Smooth muscle cell of the pulmonary artery (primary cell): ENCODE measurements at places on chromosomes 7 and 10. TPM values are rescaled to one million over a fixed set of nuclear protein-coding genes. Genes with fewer than 3 reads are reported as not detected.

SUGCT gene
- total RNA-seq, result 8.4 and 18.9 TPM in 2 replicates

NRAP gene
- under 0.01 TPM in 1 of 2 replicates, not detected in the other for total RNA-seq

NEUROG3 gene
- not detected in 2 replicates for total RNA-seq

TMEM196 gene
- not detected in 2 replicates for total RNA-seq

GPR146 gene
- total RNA-seq, result 16.4 and 16.7 TPM in 2 replicates

PON1 gene
- not detected in 2 replicates for total RNA-seq

HIP1 gene
- 14.5 and 17.5 TPM in 2 replicates for total RNA-seq

ENKUR gene
- total RNA-seq, result 0.07 and 0.17 TPM in 2 replicates

YWHAG gene
- 120 and 130 TPM in 2 replicates for total RNA-seq

ARID5B gene
- 37.0 and 76.8 TPM in 2 replicates for total RNA-seq

ZC3HAV1 gene
- total RNA-seq, result 39.7 and 42.8 TPM in 2 replicates

CRYGN gene
- 0.13 TPM in 1 of 2 replicates, not detected in the other for total RNA-seq

MUC12 gene
- total RNA-seq, result 0.23 TPM in 1 of 2 replicates, not detected in the other

PIP gene
- total RNA-seq, result not detected in 2 replicates

SLC16A12 gene
- 0.10 and 0.33 TPM in 2 replicates for total RNA-seq

DKK1 gene
- total RNA-seq, result 134 and 633 TPM in 2 replicates

HOXA3 gene
- 4.4 and 5.8 TPM in 2 replicates for total RNA-seq

FAM25G gene
- not detected in 2 replicates for total RNA-seq

HPSE2 gene
- total RNA-seq, result not detected in 2 replicates

MTPN gene
- total RNA-seq, result 210 and 232 TPM in 2 replicates

VWDE gene
- under 0.01 TPM in 1 of 2 replicates, not detected in the other for total RNA-seq

ACBD7 gene
- total RNA-seq, result 0.83 and 2.9 TPM in 2 replicates
